Activated CD8-positive, alpha-beta memory T cell treated with anti-CD3 and anti-CD28 coated beads for 1 hour (primary cell): ENCODE measurements at places on chromosomes 7 and 10.

DNA sequence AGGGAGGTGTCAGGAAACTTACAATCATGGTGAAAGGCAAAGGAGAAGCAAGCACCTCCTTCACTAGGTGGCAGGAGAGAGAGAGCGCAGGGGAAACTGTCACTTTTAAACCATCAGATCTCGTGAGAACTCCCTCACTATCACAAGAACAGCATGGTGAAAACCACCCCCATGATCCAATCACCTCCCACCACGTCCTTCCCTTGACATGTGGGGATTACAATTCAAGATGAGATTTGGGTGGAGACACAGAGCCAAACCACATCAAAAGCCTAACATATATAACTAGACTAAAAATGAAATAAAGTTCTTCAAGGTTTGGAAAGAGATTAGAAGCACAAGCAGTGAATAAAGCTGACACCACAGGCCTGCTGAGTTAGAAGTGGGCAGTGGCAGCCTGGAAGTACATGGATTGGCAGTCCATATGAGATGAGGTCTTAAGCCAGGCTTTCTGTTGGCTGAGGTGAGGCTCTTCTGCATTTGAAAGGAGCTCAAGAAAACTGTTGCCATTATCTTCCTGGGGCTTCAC, 96.4 kb upstream of the MDFIC start:
- no peak for DNase-seq

- DNase-seq: no peak
These were observed 5.3 kb downstream of the CYP3A7 start for GRCh38 chr7:99729486-99730237.

- DNase-seq: no peak
These were observed 233.9 kb downstream of the PAXIP1 start for GRCh38 chr7:154769001-154769400.

DNA sequence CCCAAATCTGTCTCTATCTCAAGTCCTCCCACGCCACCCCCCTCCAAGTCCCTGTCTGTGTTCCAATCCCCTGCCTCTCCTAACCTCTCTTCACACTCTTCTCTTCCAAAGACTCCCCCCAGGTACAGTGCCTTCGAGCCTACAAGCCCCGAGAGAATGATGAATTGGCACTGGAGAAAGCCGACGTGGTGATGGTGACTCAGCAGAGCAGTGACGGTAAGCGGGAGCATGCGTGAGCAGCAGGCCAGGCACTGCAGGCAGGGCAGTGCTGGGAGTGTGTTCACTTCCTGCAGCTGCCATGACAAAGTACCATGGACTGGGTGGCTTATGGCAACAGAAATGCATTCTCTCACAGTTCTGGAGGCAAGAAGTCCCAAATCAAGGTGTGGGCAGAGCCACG, 23.4 kb downstream of the ARHGEF5 start:
- no peak for DNase-seq

DNA sequence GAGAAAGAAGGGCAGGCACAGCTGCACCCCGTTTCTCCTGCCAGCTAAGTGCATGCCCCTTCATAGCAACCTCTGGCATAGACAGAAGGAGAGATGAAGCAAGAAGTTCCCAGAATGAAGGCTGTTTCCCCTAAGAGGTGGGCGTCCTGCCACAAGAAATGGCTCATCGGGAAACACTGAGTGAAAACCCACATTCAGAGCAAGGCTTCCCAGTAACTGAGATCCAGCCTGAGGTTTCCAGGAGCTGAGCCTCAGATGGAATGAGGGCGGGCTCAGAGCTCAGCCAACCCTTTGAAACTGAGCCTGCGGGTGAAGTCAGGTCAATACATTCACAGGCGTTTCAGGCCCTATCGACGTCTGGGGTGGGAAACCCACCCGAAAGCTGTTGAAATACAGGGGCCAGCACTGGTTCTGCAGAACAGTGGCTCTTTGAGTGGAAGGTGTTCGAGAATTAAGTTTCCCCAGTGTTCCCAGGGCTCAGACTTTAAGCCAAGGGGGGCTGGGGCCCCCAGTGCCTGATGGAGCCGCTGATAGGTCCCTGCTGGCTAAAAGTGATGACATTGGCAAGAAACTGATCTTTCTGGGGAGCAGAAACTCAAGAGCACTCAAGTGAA, 510.2 kb downstream of the RPS24 start:
- no peak for DNase-seq

- DNase-seq: no peak
These were observed 414.5 kb upstream of the COBL start for GRCh38 chr7:51731075-51731474.

DNA sequence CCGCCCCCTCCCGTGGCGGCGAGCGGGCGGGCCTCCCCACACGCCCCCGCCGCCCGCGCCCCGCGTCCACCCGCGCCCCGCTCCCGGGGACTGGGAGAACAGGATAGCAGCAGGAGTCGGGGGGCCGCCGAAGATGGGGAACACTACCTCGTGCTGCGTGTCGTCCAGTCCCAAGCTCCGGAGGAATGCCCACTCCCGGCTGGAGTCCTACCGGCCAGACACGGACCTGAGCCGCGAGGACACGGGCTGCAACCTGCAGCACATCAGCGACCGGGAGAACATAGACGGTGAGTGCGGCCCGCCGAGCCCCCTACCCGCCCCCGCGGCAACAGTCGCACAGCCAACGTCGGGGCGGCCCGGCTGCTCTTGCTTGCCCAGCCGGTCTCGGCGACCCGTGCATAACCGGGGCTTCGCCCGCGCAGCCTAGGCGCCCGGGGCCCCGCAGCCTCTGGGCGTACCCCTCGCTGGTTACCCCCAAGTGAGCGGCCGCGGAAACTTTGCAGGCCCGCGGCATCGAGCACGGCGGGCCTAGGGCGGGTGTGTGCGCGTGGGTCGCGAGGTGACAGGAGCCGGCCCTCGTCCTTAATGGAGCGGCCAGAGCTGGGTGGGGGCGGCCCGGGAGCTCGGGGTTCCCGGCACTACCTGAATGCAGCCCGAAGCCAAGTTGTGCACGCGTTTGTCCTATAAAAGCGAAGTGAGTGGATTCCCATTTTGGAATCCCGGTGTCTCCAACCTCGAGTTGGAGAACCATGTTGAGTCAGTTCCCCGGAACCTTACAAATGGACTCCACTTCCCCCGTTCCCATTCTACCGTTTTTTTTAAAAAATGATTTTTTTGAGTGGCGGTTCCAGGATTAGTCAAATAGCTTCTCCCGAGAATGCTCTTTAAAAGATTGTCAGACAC, 863 bp downstream of the CCNY start:
- DNase-seq: no peak

- no peak for DNase-seq
These were observed 24.0 kb upstream of the PAPSS2 start for GRCh38 chr10:87635498-87636312.

- no peak for DNase-seq
These were observed 97.4 kb upstream of the DIP2C start for GRCh38 chr10:786633-787474.

- no peak for DNase-seq
These were observed 35.2 kb upstream of the WDFY4 start for GRCh38 chr10:48649349-48649944.

GRCh38 chr10:125094806-125095205, 65.6 kb downstream of the CTBP2 start:
- no peak for DNase-seq

- DNase-seq: no peak
These were observed 373.6 kb downstream of the BBS9 start for GRCh38 chr7:33503014-33503413.

GRCh38 chr10:71349406-71349805, 30.3 kb downstream of the SLC29A3 start:
- no peak for DNase-seq

GRCh38 chr10:46541735-46542566, 14.5 kb downstream of the GPRIN2 start:
- DNase-seq: no peak

DNA sequence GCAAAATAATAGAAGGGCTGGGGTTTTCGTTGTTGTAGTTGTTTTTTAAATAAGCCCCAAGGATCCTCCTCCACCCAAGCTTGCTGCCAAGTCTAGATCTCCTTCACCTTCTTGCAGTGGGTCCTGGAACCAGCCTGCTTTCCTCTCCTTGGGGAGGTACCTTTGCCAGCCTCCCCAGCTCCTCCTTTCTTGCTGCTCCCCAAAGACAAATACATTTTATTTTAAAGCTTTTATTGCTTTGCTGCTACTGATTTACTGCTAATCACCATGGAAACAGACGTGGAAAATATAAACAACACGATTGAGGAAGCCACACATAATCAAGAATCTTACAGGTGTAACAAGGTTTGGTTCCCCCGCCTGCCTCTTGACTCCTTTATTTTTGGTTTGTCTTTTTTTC, 17.4 kb upstream of the SLF2 start:
- no peak for DNase-seq

DNA sequence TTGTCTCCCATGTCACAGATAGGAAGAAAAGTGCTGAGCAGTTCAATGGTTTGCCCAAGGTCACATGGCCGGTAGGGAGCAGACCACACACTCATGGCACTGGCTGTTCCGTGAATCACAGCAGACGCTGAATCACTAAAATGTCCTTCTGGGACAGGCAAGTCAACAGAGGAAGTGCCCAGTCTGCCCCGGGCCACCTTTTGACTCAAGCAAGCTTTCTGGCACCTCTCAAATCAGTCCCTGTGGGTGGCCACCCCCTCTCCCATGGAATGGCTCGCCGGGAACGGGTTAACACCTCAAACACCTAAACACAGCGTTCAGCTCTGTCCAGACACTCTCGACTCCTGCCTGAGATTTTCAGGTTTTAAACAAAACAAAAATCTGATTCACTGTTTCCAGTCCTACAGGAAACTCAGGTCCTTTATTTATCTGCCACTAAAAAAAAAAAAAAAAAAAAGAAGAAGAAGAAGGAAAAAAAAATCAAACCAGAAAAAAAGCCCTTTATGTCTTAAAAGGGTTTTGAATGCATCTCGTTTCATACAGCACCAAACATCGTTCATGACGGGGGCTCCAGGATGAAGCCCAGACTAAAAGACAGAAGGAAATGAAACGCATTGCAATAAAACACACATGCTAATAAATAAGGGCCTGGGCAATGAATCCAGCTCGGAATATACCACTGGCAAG, 15.5 kb downstream of the CARD11 start:
- no peak for DNase-seq

GRCh38 chr7:129774359-129774758, 162.8 kb downstream of the NRF1 start:
- DNase-seq: no peak

DNA sequence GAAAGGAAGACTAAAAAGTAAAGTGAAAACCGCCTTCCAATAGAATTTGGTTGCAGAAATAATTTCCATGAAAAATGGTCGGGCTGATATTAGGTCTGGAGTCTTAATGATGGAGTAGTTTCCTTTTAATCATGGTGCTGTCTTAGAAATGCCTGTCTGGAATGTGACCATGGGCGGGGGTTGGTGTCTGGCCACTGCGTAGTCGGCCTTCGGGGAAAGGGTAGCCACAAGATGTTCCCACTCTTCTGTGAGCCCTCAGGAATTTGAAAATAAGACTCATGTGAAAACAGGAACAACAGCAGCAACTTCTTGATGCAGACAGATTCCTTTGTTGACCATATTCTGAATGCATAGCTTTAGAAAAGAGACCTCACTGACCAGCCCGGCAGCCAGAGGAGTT, 176.8 kb downstream of the KIAA1217 start:
- DNase-seq: no peak

- no peak for DNase-seq
These were observed 177.0 kb upstream of the KMT2E start for GRCh38 chr7:104836976-104837375.

GRCh38 chr7:64602086-64602485, 39.2 kb upstream of the ZNF680 start:
- no peak for DNase-seq

GRCh38 chr10:15419279-15419874, 48.3 kb upstream of the FAM171A1 start:
- no peak for DNase-seq

- no peak for DNase-seq
These were observed 2.8 kb downstream of the AGAP3 start for GRCh38 chr7:151088856-151089699.

GRCh38 chr10:14200698-14201544, 129.8 kb downstream of the FRMD4A start:
- DNase-seq: no peak

DNA sequence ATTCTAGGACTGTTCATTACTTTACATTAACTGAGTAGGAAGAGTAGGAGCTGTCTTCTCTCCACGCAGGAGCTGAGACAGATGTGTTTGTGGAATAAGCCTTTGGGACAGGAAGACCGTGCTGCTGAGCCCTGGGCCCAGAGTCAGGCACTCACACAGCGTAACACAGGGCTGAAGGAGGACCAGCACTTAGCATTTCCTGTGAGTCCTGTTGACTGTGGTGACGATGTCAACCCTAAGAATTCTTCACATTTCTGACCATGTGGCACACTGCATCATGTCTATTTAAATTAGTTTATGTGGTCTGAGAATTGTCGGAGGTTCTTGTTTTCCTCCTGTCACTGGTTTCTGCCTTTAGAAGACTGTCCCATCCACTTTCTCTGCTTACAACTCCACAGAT, 117.2 kb downstream of the PIP4K2A start:
- no peak for DNase-seq

GRCh38 chr10:128421371-128422160, 295.3 kb upstream of the MKI67 start:
- no peak for DNase-seq

DNA sequence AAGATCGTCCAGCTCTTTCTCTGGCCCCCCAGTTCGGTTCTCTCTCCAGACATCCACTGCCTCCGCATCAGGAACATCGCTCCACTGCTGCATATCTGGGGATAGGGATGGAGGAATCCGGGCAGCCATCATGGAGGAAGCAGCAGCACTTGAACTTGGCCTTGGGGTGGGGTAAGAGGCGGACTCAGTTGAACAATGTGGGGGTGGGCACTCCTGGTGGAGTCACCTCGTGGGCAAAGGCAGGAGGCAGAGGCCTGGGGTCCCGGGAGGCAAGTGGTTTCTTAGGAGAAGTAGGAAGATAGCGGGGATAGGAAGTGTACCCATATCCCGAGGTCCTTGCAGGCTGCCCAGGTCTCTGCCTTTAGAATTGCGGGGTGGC, 98.3 kb downstream of the CHST15 start:
- DNase-seq: no peak

- no peak for DNase-seq
These were observed 5.4 kb upstream of the PPP1R9A start for GRCh38 chr7:94901981-94902380.

GRCh38 chr7:112789453-112789816, 758 bp downstream of the TMEM168 start:
- no peak for DNase-seq

- no peak for DNase-seq
These were observed 38.3 kb downstream of the AKR1B1 start for GRCh38 chr7:134420424-134421125.

DNA sequence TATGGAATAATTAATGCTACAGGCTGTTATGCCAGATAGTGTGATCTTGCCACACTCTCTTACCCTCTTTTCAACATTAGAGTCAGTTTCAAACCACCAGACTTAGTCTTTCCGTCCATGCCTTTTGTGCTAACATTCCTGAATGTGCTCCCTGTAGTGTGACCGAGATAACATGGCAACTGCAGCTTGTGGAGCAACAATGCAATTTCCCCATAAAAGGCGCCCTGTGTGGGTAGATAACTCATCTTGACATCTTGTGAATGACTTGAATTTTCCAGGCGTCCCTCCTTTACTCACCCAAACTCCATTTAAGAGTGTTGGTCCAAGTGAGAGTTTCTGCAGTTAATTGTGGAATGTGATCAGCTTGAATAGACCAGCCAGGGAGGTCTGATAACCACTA, 99.6 kb downstream of the DNAH11 start:
- DNase-seq: no peak
